ENCODE measurements at places on chromosomes 6 and 20. TPM values are rescaled to one million over a fixed set of nuclear protein-coding genes. Genes with fewer than 3 reads are reported as not detected.

DNA sequence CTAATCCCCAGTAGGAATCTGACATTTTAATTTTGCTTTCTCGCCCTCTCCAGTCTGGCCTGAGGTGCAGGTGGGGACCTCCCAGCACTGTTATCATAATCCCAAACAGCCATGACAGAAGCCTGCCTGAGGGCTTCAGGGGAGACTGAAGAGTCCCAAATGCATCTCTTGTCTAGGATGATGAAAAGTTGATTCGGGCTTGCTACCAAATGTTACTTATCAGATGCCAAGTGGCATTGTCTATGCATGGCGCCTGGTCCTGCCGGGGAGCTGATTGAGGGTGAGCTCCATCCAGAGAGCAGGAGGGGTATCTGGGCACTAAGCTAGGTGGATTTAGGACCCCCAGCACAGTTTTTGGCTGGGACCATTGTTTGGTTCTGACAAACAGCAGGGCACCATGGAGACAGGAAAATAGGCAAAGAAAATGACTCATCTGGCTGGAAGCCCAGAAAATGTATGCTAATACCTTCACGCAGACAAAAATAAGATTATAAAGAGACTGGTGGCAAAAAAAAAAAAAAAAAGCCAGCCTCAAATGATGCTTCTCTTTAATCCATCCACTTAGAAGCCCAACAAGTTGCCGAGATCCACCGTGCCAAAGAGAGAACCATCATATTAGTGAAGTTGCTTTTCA lies 513.7 kb upstream of the SULF2 start:
- DNase-seq = no peak

TGM3 gene
- polyA plus RNA-seq = 0.08 TPM

DNA sequence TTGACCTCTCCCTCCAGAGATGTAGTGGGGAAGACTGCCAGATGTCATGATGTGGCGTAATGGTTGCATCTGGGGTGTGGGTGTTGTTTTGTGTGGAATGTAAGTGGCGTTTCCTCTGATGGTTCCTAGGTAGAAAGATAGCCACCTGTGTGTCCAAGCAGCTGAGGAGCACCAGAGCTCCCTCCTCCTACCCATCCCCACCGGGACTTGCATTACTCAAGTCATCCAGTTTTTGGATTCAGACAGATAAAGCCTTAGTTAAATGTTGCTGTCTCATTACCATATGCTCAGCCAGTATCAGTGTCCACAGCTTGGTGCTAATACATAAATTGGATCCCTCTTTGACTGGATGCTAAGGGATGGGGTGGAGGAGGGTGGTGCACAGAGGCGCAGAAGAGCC lies 282.3 kb downstream of the TBC1D7 start:
- DNase-seq = no peak

MCCD1 gene
- not detected for polyA plus RNA-seq

DNA sequence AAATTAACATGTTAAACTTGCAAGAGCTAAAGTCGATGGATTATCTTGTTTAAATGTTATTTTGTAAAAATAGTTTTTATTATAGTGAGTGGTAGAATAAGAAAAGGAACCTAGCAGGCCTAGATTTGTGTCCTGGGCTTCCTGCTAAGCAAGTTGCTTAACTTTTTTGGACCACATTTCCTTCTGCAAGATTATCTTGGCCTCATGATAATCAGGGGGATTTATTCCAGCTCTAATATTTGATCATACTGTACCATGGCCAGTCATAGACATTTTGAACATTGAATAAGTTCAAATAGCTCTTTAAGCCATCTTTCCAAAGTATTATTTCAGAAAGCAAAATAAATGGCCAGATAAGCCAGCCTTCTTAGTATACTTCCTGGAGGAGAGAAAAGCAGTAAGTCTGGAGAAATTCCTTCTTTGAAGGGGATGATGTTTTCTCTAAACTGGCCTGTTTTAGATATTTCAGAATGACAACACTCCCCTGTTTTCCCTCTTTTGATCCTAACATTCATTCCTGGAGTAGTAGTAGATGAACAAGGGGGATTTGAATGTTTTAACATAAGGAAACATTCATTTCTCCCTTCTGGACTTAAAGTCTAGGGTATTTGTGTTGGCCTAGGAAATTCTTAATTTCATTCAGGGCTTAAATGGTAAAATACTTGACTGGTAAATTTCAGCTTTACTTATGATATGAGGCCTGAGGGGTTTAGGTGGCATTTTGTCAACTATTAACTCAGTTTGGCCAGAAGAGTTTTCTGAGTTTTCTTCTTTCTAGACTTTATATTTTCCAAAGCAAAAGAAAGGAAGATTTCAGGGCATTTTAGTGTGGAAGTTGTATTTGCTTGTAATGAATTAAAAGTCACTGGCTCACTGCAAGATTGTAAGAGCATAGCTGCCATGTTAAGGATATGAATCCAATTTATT lies 108.8 kb upstream of the SCGN start:
- no peak for DNase-seq

DNA sequence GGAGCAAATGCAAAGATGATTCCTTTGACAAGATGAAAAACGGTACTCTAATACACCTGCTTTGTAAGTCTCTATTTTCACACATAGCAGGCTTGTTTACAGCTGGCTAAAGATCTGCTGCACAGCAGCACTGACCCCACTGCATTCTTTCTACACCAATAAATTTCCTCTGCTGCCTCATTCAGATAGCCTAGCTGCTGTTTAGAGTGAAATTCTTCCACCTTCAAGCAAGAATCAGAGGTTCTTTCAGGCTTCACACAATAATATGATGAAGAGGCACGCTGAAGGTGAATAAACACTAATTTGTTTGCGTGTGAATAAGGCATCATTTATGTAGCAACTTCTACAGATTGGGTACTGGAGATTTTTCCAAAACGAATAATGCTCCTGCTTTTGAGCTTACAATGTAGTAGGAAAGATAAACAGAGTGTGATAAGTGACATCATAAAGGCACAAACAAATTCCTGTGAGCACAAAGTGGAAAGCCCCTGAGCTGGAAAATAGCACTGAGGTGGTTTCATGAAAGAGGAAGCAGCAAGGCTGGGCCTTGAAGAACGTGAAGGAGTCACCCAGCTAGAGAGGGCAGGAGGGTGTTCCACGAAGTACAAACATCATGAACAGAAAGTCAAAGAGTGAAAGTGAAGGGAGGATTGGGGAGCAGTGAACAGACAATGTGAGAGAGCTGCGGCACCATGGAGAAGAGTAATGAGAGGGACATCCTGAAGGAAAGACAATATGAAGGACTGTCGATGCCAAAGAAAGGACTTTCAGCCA lies 543.4 kb downstream of the CD83 start:
- no peak for DNase-seq

GRCh38 chr20:41738604-41739206 lies 120.5 kb upstream of the CHD6 start:
- peak; percentile 1 for DNase-seq

GRCh38 chr6:126377594-126378153 lies 37.8 kb downstream of the CENPW start:
- no peak for DNase-seq

DNA sequence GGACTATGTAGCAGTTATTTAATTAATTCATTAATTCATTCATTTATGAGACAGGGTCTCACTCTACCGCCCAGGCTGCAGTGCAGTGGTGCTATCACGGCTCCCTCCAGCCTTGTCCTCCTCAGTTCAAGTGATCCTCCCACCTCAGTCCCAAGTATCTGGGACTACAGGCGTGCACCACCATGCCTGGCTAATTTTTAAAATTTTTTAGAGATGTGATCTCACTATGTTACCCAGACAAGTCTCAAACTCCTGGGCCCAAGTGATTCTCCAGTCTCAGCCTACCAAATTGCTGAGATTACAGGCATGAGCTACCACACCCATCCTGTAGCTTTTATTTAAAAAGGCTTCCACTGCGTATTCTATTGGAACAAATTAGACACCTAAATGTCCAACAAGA lies 23.4 kb downstream of the SRPK1 start:
- no peak for DNase-seq

VGLL2 gene
- not detected for polyA plus RNA-seq
